Psoas muscle (tissue), 8 donors: ENCODE measurements at places on chromosomes 1 and 21. TPM values are rescaled to one million over a fixed set of nuclear protein-coding genes. Genes with fewer than 3 reads are reported as not detected.

- H3K27ac ChIP-seq: no peak overlapping the region
- H3K4me1 ChIP-seq: no peaks in the 10 kb centered on the region
- no peak overlapping the region for H3K4me3 ChIP-seq
Observed at GRCh38 chr21:26473471-26473870, 99.6 kb downstream of the CYYR1 start.

DNA sequence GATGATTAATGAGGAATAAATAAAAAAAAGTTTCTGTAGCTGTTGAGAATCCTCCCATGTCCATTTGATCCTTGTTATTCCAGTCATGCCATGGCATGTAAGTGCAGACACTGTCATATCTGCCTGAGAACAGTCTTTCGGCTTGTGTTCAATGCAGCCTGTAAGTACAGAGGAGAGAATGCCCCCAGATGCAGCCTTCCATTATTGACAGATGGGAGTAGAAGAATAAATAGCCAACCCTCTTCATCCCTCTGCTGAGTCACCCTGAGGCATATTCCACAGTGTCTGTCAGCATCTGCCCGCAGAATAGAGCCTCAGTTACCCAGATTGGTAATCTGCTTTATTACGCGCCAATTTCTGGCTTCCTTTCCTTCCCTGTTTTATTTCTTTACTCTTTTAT, 139.4 kb downstream of the LRRC7 start:
- no peaks in the 10 kb centered on the region for H3K4me1 ChIP-seq
- H3K4me3 ChIP-seq: no peak overlapping the region
- no peak for DNase-seq
- H3K36me3 ChIP-seq: no peaks in the 10 kb centered on the region
- no peak overlapping the region for H3K27ac ChIP-seq
- no peaks in the 10 kb centered on the region for H3K27me3 ChIP-seq

TRIM63 gene
- total RNA-seq: 2,937 TPM

- no peaks in the 10 kb centered on the region for H3K27me3 ChIP-seq
- no peak overlapping the region for H3K27ac ChIP-seq
- no peak overlapping the region for H3K4me3 ChIP-seq
- no peak for DNase-seq
Observed at GRCh38 chr1:8671306-8671917, 146.0 kb downstream of the RERE start.

CELF3 gene
- total RNA-seq: not detected

- H3K4me1 ChIP-seq: no peaks in the 10 kb centered on the region
- H3K27ac ChIP-seq: no peak overlapping the region
- H3K27me3 ChIP-seq: peaks cover 2% of the 10 kb centered on the region
Observed at GRCh38 chr1:160672789-160673695, 26.2 kb upstream of the SLAMF1 start.

- no peaks in the 10 kb centered on the region for H3K36me3 ChIP-seq
- H3K27me3 ChIP-seq: no peaks in the 10 kb centered on the region
- H3K27ac ChIP-seq: no peak overlapping the region
- H3K4me3 ChIP-seq: no peak overlapping the region
- H3K4me1 ChIP-seq: no peaks in the 10 kb centered on the region
- no peak for DNase-seq
Observed at GRCh38 chr1:72122099-72122880, 160.0 kb downstream of the NEGR1 start.

DNA sequence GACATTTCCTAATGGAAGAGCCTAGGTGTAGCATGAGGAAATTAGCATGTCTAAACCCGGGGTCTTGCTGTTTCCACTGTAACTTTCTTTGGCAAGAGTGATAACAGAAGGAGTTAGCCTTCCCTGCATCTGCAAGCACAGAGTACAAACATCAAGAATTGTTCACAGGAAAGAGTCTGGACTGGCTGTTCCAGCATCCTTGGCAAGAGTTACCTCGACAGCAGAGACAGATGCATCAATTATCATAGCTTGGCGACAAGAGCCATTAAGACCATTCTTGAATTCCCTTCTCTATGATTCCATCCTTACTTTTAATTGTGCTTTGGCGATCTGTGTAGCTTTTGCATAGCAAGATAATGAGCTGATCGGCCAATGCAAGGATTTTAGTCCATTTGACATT, 82.8 kb upstream of the RALGPS2 start:
- H3K27ac ChIP-seq: no peak overlapping the region
- H3K27me3 ChIP-seq: no peaks in the 10 kb centered on the region
- no peak overlapping the region for H3K4me3 ChIP-seq
- H3K4me1 ChIP-seq: peaks cover 5% of the 10 kb centered on the region
- DNase-seq: no peak
